ENCODE measurements at places on chromosomes 16 and 17.

DNA sequence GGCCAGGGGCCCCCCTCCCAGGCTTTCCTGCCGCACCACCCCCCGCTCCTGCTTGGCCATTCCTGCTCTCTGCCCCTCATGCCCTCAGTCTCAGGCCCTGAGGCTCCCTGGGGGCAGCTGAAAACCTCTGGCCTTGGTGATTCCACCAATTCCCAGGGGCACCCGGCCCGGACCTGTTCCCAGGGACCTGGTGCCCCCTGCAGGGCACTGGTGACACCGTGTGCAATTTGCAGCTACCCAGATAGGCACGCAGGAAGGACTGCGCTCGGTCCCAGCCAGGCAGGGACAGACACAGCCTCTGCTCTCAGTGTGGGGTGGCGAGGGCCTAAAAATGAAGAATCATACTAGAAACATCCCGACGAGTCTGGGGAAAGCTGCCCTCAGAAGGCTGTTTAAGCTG lies 13.4 kb downstream of the WFDC1 start:
- peak; percentile 23 for DNase-seq

DNA sequence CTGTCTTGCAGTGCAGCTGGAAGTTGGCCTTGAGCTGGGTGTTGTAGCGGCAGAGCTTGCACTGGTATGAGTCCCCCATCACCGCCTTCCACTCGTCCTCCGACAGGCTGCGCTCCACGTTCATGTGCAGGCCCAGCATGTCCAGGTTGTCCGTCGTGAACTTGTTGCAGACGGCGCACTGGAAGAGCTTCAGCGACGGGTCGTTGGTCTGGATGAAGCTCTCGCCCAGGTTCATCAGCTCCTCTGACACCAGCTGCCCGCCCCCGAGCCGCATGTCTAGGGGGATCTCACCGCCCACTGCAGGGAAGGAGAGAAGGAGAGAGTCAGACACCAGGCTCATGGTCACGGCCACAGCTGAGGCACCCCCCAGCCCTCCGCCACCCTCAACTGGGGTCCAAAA lies 97.3 kb downstream of the ZFHX3 start:
- DNase-seq = no peak

- DNase-seq = peak; percentile 34
Measured at GRCh38 chr17:64091116-64091515, 38.8 kb downstream of the ERN1 start.

DNA sequence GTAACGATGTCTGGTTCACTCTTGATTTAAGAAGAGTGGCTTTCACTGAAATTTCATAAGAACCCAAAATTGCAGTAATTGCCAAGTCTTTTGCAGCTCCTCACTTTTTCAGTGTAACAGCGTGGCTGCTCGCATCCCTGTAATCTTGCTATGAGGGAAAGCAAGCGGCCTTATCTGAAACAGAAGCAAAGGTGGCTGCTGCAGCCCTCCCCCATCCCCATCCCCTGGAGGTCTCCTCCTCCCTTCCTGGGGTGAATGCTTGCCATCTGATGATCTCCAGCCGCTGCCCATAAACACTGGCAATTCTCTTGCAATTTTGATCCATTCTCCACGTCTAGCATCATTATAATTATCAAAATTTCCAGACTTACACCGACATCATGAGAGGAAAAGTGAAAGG lies 182.5 kb upstream of the ASIC2 start:
- DNase-seq = no peak

DNA sequence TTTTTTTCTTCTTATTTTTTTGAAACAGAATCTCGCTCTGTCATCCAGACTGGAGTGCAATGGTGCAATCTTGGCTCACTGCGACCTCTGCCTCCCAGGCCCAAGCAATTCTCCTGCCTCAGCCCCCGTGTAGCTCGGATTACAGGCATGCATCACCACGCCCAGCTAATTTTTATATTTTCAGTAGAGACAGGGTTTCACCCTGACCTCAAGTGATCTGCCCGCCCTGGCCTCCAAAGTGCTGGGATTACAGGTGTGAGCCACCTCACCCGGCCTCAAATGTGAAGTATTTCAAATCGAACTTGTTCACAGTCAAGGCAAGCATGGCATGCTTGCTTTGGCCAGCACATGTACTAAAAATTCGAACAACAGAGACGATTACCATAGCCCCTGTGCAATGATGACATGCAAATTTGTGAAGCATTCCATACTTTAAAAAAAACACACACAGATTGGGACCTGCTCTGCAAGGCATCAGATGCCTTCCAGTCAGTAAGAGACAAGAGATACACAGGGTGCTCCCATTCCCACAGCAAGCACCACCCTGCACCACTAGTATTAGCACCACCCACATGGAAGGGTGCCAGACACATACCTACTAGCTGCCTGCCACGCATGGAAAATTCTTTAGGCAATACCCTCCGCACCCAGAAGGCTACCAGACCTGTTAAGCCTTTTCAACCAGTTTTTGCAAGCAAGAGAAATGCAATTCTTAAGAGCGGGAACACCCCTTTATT lies 47.2 kb downstream of the ANKRD11 start:
- DNase-seq = no peak

DNA sequence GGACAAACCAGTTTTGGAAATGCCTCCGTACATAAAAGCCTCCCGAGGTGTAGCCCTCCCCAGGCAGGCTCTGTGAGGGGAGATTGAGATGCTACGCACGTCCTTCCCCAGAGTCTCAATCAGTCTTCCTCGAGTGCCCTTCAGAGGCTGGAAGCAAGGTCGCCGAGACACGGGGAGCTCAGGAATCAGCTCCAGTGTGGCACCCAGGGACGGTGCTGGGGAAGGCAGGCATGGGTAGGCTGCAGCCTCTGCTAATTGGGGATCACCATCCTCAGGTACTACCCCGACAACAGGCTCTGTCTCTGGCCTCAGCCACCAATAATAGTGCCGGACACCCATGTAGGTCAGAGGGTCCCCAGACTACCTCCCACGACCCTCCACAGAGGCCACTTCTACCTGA lies 28.1 kb upstream of the GSG1L start:
- DNase-seq = no peak

GRCh38 chr17:73560661-73561060 lies 83.6 kb downstream of the SDK2 start:
- DNase-seq = no peak

DNA sequence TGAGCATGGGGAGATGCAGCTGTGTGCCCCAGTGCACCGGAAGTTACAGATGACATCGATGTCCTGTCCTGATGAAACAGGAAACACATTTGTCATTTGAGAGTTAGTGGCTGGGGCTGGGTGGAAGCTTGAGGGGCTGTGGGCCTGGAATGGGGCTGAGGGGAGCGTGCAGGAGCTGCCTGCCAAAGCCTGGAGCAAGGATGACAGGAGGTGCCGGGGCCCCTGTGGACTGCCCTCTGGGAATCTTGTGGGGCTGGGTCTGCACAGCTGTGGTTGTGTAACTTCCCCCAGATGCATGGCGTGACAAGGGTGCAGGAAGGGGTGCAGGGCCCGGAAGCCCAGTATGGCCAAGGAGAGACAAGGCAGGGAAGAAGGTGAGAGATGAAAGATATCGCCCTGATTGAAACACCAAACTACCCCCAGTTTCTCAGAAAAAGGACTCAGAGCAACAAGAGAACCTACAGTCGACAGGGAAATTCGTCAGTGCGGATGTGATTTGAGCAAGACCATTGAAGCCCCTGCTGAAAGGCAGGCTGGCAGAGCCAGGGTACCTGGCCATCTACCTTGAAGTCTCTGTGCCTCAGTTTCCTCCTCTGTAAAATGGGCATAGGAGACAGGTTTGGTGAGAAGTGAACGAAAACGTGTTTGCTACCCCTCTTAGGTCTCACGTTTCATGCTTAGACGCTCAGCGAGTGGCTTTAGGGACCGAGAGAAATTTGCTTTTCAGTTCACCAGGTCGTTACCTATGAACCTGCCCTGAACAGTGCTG lies 8.8 kb downstream of the MMP25 start:
- DNase-seq = peak; percentile 35

DNA sequence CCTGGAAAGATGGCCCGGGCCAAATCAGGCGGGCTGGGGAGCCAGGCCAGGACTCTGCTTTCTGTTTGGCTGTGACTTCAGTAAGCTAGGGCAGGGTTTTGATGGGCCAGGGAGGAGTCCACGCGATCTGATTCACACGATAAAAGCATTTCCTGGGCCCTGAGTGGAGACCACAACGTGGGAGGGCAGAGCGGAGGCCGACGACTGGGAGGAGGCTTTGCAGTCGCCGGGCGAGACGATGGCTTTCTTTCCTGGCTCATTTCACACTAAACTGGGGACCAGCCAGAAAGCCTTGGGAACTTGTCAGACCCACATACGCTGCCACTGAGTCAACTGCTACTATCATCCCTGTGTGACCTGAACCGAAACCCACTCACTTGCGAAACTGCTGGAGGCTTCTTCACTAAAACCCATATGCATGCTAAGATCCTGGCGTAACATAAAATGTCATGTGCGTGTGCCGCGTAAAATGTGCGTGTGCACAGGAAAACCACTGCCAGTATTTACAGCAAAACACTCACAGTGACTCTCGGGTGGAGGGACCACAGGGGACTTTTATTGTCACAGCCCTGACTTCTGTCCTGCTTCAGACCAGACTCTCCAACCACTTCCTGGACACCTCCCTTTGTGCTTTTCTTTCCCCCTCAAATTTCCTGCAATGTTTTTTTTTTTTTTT lies 14.2 kb upstream of the RHBDF2 start:
- DNase-seq = peak; percentile 88

GRCh38 chr17:74903034-74903433 lies 9.6 kb upstream of the FADS6 start:
- no peak for DNase-seq

GRCh38 chr17:6047966-6048365 lies 22.2 kb upstream of the WSCD1 start:
- no peak for DNase-seq

GRCh38 chr16:78242239-78242630 lies 142.8 kb downstream of the WWOX start:
- DNase-seq = no peak

GRCh38 chr16:29230671-29231096 lies 175.8 kb downstream of the NPIPB11 start:
- DNase-seq = no peak

DNA sequence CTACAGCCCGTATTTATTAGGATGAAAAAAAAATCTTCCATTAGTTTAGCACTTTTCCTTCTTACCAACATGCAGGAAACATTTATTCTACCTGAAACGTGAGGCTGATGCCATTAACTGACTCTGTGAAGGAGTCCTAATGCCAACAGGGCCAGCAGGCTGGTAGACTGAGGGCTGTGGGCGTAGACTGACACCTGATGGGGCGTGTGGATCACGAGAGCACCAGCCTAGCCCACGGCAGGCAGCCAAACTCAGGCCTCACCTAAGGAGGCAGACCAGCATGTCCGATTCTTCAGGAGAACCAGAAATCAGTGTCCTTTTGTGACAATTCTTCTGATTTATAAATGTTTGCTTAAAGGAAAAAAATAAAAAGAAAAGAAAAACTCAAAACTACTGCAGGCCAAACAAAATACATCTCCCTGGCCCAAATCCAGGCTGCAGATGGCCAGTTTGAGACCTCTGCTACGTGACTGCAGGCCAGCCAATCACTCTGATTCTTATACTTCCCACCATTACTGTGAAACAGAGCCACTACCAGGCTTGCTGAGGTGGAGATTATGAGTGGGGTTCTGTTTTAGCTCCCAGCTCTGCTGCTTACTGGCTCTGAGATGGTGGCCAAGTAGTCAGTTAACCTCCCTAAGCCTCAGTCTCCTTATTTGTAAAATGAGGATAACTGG lies 66.5 kb downstream of the GNAO1 start:
- no peak for DNase-seq

DNA sequence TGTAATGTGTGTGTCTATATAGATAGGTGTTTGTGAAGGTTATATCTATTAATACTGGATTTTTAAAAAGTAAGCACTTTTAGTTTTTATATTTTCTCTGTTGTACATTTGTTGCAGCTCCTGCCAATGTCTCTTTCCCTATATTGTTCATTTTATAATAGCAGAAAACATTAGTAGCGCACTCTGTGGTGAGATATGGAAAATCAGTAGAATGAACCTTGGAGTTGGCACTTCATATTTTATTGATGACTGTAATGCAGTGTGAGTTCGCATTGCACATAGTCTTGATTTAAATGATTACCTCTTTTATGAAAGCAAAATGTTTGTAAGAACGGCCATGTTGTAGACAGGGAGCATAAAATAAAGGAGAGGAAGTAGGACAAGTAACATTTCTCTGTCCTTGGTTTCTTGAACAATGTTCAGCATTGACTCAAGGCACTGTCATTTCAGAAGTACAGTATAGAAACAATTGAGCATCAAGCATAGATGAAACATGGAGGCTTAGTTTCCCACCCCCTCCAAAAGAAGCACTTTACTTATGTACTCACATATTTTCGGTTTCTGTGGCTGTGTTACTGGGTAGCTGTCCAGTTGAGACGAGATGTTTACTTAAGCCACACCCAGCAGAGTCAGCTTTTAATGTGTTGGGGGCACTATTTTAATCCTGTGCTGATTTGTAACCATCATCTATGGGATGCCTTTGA lies 74.0 kb downstream of the TANC2 start:
- no peak for DNase-seq

DNA sequence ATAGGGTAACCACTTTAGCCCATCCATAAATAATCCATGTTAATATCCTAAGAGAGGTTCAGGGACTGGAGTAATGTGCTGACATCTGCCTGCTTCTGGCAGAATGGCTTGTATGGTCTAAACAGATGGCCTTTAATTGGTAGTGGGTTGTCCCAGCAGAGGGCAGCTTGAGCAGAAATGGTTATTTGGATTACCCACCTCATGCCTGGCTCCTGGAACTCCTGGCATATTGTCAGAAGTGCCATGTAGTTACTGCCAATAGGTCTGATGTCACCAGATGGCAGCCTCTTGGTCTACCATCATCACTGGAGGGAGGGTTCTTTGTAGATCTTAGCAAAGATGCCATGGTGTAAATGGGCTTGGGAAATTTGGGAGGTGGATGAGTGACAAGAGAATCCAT lies 157.5 kb upstream of the SOX9 start:
- DNase-seq = no peak

DNA sequence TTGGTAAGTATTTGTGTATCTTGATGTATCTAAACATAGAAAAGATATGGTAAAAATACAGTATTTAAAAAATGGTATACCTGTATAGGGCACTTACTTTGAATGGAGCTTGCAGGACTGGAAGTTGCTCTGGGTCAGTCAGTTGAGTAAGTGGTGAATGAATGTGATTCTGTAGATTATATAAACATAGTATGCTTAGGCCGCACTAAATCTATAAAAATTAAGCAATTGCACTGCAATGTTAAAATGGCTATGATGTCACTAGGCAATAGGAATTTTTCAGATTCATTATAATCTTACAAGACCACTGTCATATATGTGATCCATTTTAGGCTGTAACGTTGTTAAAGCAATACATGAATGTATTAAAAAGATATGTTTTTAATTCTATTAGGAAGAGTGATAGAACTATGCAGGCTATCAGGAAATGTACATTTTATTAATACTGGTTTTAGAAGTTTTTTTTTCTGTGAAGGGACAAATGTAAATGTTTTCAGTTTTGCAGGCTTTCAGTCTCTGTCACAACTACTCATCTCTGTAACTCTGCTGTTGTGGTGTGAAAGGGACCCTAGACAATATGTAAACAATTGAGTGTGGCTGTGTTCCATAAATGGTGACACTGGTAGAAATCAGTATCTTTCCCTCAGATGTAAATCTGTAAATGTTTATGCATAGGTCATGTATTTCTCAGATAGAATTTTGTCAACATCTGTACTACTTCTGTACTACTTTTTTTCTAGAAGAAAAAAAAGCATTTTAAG lies 10.5 kb downstream of the CBFB start:
- DNase-seq = no peak

- DNase-seq = no peak
Measured at GRCh38 chr16:8729779-8730334, 55.4 kb downstream of the ABAT start.

GRCh38 chr16:88939972-88940861 lies 36.8 kb downstream of the CBFA2T3 start:
- DNase-seq = no peak

- DNase-seq = no peak
Measured at GRCh38 chr16:78681743-78682142, 582.3 kb downstream of the WWOX start.
